PC-9 (cell line): ENCODE measurements at places on chromosomes 1 and 21. TPM values are rescaled to one million over a fixed set of nuclear protein-coding genes. Genes with fewer than 3 reads are reported as not detected.

ASPM gene
- 38.6 and 57.6 TPM in 2 replicates for total RNA-seq

ASAP3 gene
- total RNA-seq = 17.6 and 24.1 TPM in 2 replicates

DCST1 gene
- total RNA-seq = 0.22 and 0.43 TPM in 2 replicates

GBP6 gene
- 2.0 and 2.2 TPM in 2 replicates for total RNA-seq

MUTYH gene
- total RNA-seq = 52.4 and 53.2 TPM in 2 replicates

CASQ2 gene
- total RNA-seq = not detected in 2 replicates

DMRTA2 gene
- total RNA-seq = not detected in 2 replicates

PLA2G2F gene
- 0.20 TPM in 1 of 2 replicates, not detected in the other for total RNA-seq

CATSPERE gene
- total RNA-seq = 0.30 and 1.2 TPM in 2 replicates

DNA sequence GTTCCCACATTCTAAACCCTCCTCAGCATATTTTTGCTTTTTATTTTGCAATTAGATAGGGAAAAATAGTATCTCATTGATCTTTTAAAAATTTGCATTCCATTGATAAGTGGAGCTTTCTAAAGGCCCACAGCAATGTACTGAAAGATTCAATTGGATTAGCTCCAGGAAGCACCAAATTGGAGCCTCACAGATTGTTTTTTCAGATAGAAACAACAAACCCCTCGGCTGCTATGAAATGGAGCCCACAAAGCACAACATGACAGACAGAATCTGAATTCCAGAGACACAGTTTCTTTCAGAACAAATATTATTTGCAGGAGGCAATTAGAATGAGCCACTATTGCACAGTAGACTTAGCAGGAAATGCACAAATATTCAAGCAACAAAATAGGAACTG, 58.9 kb upstream of the KIF26B start:
- H3K4me3 ChIP-seq = no peak overlapping the region
- H3K27me3 ChIP-seq = peaks cover 28% of the 10 kb centered on the region; the same call in 1 of the 2 replicates
- no peak overlapping the region for H3K27ac ChIP-seq
- no peak for DNase-seq

GRCh38 chr1:224059897-224060427, 53.9 kb upstream of the FBXO28 start:
- no peaks in the 10 kb centered on the region for H3K36me3 ChIP-seq
- H3K4me1 ChIP-seq = peaks cover 40% of the 10 kb centered on the region
- no peaks in the 10 kb centered on the region for H3K27me3 ChIP-seq
- DNase-seq = no peak
- no peak overlapping the region for H3K4me3 ChIP-seq

- DNase-seq = no peak
- H3K27ac ChIP-seq = no peak overlapping the region
- peaks cover 14% of the 10 kb centered on the region for H3K27me3 ChIP-seq
- H3K4me1 ChIP-seq = no peaks in the 10 kb centered on the region
- H3K36me3 ChIP-seq = no peaks in the 10 kb centered on the region
Observed at GRCh38 chr1:37177230-37177864, 143.0 kb upstream of the GRIK3 start.

DNA sequence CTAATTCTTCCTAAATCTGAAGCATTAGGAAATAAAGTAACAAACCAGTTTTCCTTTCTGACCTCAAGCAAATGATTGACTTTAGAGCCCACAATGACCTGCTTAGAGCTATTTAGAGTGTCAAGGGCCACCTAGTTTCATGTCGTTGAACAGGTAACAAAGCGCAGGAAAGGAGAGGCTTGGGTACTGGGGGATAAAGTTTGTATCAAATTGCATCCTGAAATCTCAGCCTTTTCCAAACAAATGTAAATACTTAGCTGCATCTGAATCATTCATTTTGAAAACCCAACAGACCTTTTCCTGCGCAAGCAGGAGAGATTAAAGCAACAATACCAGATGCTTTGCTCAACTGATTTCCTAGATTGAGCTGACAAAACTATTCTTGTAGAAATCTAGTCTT, 121.2 kb downstream of the NRIP1 start:
- no peak overlapping the region for H3K4me3 ChIP-seq
- no peaks in the 10 kb centered on the region for H3K36me3 ChIP-seq
- H3K4me1 ChIP-seq = no peaks in the 10 kb centered on the region

GRCh38 chr1:165842671-165843129, 15.3 kb downstream of the UCK2 start:
- no peak overlapping the region for H3K27ac ChIP-seq
- H3K4me1 ChIP-seq = peaks cover 13% of the 10 kb centered on the region; the same call in 1 of the 2 replicates
- no peaks in the 10 kb centered on the region for H3K36me3 ChIP-seq
- no peak overlapping the region for H3K4me3 ChIP-seq
- no peak for DNase-seq
- H3K27me3 ChIP-seq = no peaks in the 10 kb centered on the region

DNA sequence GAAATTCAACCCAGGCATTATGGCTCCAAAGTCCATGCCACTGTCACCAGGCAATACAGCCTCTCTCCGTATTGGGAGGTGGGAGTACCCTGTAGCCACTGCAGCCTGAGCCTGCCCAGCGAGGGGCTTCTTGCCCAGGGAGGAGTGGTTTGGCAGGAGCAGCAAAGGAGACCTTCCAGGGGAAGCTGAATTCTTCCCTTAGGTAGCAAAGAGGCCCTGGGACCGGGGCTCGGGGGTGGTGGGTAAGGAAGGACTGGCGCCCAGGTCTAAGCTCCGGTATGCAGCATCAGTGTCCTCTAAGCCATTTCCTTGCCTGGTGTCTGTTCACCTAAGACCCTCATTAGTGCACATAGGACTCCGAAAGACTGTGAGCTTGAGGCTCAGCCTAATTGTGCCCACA, 17.0 kb downstream of the TNNT2 start:
- no peaks in the 10 kb centered on the region for H3K36me3 ChIP-seq
- H3K27me3 ChIP-seq = peaks cover 4% of the 10 kb centered on the region; the same call in 1 of the 2 replicates
- no peak for DNase-seq

DNA sequence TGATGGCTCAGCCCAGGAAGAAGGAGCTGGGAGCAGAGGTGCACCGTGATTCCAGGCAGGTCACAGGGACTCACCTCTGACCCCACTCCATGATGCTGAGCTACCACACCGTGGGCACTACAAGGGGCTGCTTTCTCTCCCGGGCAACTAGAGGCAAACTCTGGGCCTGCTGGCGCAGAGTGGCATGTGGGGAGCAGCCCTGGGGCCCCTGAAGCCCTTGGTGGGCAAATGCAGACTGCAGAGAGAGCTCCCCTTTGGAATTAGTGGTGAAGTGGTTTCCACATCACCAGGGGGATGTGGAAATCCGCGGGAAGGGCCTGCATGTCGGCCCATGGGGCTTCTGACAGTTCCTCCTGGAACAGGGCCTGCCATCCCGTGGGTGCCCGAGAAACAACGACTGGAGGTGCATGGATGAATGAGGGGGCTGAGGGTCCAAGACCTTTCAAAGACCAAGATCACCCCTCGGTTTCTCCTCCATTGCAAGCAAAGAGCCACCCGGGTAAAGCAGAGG, 11.8 kb upstream of the MMEL1 start:
- H3K4me3 ChIP-seq = no peak overlapping the region
- H3K27ac ChIP-seq = no peak overlapping the region
- no peak for DNase-seq
- no peaks in the 10 kb centered on the region for H3K36me3 ChIP-seq

DNA sequence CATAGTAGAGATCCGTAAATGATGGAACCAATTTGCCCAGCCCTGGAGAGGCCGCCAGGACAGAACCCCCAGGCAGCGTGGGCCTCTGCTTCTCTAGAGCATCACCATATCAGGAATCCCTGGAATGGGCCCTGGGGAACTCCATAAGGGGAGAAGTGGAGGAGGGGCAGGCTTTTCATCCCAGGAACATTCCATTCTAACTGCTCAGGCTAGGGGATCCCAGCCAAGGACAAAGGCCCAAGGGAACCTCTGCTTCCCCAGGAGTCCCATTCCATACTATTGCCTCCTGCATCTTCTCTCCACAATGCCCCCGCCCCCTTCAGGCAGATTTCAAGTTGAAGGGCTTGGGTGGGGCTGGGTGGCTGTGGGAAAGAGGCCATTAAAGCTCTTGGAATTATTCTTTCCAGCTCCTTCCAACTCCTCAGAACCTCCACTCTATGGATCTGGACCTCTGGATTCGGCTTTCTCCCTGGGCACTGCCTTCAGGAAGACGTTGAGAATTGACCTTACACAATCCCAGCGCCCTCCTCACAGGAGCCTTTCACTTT, 6.0 kb downstream of the TRNP1 start:
- H3K36me3 ChIP-seq = no peaks in the 10 kb centered on the region
- H3K4me1 ChIP-seq = peaks cover 40% of the 10 kb centered on the region
- no peak overlapping the region for H3K4me3 ChIP-seq
- peak; percentile 81 for DNase-seq
- H3K27ac ChIP-seq = peak overlapping the region; percentile 62

- H3K36me3 ChIP-seq = no peaks in the 10 kb centered on the region
- H3K4me1 ChIP-seq = no peaks in the 10 kb centered on the region
- no peak overlapping the region for H3K27ac ChIP-seq
- H3K27me3 ChIP-seq = no peaks in the 10 kb centered on the region
Observed at GRCh38 chr1:17265950-17266349, 17.1 kb downstream of the PADI3 start.

DNA sequence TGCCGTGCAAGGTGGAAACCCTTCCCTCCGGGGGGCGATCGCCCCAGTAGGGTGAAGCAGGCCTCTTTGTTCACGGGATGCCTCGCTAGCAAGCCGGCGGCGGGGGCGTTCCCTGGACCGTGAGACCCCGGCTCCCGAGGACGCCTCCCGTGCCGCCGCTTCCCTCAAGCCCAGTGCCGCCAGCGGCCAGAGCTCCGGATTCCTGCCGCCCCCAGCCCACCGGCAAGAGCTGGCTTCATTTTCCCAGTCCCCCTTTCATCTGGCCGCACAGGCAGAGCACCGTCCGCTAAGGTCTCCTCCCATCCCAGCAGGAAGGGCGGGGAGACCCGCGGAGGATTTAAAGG, 16.3 kb downstream of the IER5 start:
- H3K27ac ChIP-seq = peak overlapping the region; percentile 96
- no peaks in the 10 kb centered on the region for H3K36me3 ChIP-seq
- no peak for DNase-seq
- H3K4me1 ChIP-seq = peaks cover 70% of the 10 kb centered on the region
- H3K4me3 ChIP-seq = peak overlapping the region; percentile 64

- H3K27me3 ChIP-seq = no peaks in the 10 kb centered on the region
- H3K27ac ChIP-seq = no peak overlapping the region
- no peak overlapping the region for H3K4me3 ChIP-seq
- no peaks in the 10 kb centered on the region for H3K36me3 ChIP-seq
Observed at GRCh38 chr1:212520299-212520698, 87.6 kb downstream of the NENF start.

DNA sequence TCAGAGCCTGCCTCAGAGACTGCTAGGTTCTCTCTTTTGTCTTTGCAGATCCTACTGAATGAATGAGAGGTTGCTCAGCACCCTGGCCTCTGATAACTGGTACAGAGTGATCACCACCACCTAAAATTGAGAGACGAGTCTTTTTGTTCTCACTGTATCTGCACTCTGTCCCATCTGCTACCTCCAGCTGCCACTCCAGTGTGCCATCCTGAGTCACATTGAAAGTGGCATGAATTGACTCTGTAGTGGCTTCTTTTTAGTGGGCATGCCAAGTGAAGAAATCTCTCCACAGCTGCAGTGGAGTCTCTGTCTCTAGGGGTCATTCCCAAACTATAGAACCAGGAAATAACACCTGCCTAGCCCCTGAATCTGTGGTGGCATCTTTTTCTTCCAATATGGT, 14.7 kb downstream of the CAMK1G start:
- H3K27ac ChIP-seq = no peak overlapping the region
- no peaks in the 10 kb centered on the region; the same call in 1 of the 2 replicates for H3K27me3 ChIP-seq
- no peaks in the 10 kb centered on the region for H3K36me3 ChIP-seq
- no peak for DNase-seq
- H3K4me3 ChIP-seq = no peak overlapping the region

DNA sequence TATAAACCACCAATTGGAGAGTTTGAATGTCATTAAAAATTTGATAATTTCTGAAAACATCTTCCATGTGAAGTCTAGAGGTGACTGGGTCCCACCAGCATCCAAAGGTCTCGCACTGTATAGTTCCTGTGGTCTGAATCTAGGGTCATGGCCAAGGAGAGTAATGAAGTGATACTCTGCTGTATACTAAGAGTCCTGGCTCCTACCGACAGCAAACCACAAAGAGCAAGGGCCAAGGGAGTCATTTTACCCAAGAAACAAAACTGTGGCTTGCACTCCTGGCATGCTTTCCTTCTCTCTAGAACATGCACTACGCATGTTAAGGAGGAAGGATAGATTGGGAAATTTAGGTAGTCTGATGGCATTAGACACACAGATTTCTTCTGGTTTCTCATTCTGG, 115.6 kb downstream of the BRINP2 start:
- no peaks in the 10 kb centered on the region for H3K36me3 ChIP-seq
- DNase-seq = no peak
- no peak overlapping the region for H3K27ac ChIP-seq
- H3K4me3 ChIP-seq = no peak overlapping the region
- no peaks in the 10 kb centered on the region for H3K4me1 ChIP-seq

DNA sequence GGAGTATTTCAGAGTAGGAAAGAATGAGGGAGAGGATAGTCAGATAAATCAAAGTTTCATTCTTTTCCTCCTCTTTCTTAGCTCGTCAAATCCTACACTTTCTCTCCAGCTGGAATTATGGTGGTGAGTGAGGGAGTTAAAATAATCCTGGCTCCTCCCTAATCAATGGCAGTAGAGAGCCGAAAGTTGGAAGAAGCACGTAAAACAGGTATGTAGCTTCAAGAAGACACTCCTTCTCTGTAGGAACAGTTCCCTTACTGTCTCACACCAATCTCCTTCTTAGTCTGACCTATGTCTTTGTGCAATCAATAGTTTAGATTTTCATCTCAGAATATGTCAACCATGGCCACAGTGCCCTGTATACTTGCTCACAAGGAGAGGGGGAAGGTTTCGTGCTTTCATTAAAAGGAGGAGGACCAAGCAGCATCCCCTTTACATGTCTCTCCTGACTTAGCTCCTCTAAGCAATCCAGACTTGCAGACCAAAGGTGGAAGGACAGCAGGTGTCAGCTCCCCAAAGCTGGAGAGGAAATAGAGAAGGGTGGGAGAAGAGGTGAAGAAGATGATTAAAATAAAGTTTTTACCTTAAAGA, 878 bp downstream of the MINDY1 start:
- no peaks in the 10 kb centered on the region for H3K36me3 ChIP-seq

DNA sequence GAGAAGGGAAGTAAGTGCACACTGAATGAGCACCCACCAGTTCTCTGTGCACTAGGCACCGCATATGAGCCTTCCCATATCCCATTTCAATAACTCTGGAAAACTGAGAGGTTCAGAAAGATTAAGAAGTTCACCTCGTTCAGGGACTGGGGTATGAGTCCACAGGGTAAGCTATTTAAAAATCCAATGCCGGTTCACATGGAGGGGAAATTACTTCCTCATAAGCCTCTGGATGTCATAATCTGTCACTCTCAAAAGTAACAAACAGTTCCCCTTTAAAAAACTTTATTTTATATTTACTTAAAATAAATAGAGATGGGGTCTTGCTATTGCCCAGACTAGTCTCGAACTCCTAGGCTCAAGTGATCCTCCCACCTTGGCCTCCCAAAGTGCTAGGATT, 1.9 kb downstream of the OR2B11 start:
- no peak overlapping the region for H3K27ac ChIP-seq
- H3K4me1 ChIP-seq = no peaks in the 10 kb centered on the region
- peaks cover 51% of the 10 kb centered on the region for H3K27me3 ChIP-seq
- DNase-seq = no peak
- H3K4me3 ChIP-seq = no peak overlapping the region
